ENCODE measurements at places on chromosomes 1 and 21.

- DNase-seq, result no peak
Measured at GRCh38 chr1:76106719-76107235, 32.2 kb downstream of the ST6GALNAC3 start.

GRCh38 chr1:58548371-58548770 is 1.8 kb upstream of the OMA1 start:
- no peak for DNase-seq

- DNase-seq, result no peak
Measured at GRCh38 chr1:19441048-19441780, 44.1 kb downstream of the CAPZB start.

DNA sequence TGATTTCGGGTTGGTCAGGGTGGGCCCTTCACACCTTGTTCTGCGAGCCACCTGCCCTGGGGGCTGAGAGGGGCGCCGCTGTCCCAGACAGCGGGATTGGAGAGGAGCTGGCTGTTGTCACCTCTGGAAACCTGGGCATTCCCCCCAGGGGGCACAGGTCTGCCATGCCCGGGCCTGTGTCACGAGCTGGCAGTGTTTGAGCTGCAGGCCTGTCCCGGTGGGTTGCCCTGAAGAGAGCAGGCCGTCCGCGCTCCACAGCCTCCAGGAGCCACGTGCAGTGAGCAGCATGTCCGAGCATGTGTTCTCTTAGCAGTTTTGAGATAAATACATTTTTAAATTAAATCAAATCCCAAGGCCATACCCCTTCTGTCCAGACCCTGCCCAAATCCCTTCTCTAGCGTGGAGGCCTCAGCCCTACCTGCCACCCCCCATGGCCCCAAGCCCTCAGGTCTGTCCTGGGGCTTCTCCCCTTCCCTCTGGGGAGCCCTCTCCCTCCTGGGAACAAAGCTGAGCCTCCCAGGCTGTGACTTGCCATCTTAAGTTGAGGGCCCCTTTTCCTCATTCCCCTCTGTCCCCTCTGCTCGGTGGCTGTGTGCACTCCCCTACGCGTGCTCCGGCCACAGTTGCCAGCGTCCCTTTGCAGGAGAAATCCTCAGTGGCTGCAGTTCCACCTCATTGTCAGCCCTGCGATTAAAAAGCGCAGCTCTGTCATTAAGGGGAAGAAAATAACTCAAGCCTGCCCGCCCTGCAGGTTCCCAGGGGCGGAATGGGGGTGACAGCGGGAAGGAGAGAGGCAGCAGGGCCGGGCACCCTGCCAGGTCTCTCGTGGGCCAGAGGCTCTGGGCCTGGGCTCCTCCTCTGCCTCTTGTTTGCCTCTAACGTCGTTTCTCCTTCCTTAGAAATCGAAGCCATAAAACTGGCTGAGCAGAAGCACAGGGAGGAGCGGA is 26.6 kb downstream of the SLX9 start:
- DNase-seq, result no peak

DNA sequence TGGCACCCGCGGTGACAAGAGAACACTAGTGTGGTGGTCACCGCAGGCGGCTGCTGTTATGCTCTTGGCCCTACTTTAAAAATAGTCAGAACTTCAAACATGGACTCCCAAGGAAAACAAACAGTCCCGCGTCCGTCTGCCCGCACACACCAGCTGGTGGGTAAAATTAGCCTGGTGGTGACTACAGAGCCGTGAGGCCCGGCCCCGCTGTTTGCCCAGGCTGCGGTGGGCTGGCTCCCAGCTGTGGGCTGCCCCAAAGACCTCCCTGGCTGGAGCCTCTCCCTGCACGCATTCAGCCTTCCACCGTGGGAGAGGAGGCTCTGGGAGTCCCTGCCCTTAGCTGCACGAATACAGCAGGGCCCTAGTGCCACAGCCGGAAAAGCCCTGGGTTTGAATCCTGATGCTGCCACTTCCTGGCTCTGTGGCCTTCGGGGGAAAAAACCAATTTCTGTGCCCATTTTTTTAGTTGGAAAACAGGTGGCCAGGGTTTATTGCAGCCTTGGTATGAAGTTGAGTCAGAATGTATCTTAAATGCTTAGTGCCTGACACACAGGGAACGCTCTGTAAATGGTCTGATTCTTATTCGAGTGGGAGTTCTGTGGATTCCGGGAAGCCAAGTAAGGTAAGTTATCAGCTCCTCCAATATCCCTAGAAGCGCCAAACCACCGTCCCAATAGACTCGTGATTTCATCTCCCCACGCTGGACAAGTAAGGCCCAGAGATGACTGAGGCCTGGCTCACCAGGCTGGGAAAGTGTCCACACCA is 58.2 kb downstream of the ALPL start:
- no peak for DNase-seq

- DNase-seq, result no peak
Measured at GRCh38 chr1:197614916-197615692, 160.2 kb downstream of the DENND1B start.

DNA sequence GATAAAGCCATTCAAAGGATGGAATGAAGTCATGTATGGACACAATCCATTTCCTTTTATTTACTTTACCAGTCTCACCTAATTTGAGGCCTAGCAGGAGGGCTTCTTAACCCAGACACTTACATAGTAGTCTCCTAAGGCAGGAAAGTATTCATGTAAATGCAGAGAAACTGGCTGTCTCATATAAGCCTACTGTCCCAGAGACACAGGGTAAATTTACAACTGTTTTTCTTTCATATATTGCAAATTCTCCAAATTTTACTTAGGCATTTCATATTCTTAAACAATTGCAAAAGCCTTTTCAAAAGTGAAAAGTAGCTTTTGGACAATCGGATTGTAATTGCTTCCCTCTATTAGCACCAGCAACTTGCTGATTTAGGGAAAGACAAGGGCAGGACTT is 29.9 kb downstream of the SPAG17 start:
- no peak for DNase-seq

GRCh38 chr1:229089586-229090208 is 181.2 kb upstream of the RAB4A start:
- DNase-seq, result no peak

DNA sequence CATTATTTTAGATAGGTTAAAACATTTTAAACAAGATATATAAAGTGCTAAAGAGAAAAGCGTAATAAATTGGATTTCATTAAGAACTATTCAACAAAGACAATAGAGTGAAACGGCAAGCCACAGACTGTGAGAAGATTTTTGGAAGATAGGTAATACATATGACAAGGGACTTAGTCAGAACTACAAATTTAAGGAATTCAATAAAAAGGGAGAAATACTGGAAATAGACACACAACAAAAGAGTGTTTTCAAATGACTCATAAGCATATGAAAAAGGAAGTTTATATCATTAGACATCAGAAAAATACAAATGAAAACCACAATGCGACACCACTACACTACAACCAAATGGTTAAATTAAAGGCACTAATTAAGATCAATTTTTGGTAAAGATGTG is 90.5 kb downstream of the GDAP2 start:
- DNase-seq, result no peak

DNA sequence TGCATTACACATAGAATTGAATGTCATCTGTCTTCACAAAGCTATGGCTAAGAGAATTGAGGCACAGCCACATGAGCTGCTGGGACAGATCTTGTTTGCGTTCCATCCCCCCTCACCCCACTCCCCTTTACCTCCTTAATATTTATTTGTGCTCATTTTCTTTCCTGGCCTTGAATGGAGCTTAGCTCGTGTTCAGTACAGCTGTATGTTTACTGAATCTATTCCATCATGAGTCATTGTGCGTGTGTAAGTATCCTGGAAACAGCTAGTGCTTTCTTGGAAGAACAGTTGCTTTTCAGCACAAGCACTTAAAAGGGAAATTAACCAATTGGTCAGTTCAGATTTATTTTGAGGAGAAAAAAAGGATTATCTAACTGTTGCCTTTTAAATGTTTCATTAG is 14.7 kb downstream of the PROX1 start:
- no peak for DNase-seq

GRCh38 chr1:200107004-200107470 is 79.5 kb downstream of the NR5A2 start:
- no peak for DNase-seq

GRCh38 chr1:203769505-203770343 is 4.7 kb downstream of the LAX1 start:
- DNase-seq, result no peak

- no peak for DNase-seq
Measured at GRCh38 chr1:92709738-92710137, 75.2 kb downstream of the EVI5 start.
